ENCODE measurements at places on chromosomes 5 and 9.

DNA sequence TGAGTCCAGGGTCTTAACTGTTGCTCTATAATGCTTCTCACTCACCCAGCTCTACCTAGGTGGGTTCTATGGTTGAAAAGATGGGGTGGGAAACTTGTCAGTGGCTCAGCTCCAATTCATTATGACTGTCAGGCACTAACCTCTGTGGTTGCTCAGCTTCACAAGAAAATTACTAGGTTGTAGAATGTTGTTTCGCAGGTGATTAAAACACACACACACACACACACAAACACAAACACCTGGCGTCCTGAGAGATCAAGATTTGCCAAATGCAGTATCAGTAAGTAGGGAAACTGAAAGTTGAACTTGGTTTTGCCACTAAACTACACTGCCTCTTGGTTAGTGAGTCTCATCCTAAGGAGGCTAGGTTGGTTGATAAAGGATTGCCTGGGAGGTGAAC, 2.8 kb downstream of the MCCC2 start:
- no peak for DNase-seq

GRCh38 chr5:119355244-119355638, 578 bp upstream of the TNFAIP8 start:
- DNase-seq: no peak

DNA sequence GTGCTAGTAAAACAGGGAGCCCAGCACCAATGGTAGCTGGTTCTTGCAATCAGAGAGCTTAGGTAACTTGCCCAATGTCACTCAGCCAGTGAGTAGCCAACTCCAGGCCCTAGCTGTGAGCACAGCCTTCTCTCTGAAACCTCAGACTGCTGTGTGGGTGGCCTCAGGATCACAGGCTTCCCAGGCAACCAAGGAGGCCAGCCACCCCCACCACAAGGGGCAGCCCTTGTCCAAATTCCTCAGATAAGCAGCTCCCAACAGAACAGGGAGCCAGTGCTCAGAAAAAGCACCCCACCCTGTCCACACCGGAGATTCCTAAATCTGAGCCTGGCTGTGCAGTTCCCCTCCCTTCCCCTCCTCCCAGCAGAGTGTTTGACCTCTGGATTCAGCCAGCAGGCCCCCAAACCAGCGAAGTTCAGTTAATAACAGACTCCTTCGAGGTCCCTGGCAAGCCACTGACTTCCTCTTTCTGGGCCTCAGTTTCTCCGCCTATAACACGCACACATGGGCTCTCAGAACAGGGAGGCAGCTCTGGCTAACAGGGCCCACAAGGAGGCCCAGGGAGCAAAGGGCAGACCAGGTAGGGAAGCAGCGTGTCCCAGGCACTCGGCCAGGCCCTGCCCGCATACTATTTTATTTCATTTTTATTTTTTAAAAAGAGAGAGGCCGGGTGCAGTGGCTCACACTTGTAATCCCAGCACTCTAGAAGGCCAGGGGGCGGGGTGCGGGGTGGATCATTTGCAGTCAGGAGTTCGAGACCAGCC, 2.7 kb downstream of the EEIG1 start:
- peak; percentile 20 for DNase-seq

DNA sequence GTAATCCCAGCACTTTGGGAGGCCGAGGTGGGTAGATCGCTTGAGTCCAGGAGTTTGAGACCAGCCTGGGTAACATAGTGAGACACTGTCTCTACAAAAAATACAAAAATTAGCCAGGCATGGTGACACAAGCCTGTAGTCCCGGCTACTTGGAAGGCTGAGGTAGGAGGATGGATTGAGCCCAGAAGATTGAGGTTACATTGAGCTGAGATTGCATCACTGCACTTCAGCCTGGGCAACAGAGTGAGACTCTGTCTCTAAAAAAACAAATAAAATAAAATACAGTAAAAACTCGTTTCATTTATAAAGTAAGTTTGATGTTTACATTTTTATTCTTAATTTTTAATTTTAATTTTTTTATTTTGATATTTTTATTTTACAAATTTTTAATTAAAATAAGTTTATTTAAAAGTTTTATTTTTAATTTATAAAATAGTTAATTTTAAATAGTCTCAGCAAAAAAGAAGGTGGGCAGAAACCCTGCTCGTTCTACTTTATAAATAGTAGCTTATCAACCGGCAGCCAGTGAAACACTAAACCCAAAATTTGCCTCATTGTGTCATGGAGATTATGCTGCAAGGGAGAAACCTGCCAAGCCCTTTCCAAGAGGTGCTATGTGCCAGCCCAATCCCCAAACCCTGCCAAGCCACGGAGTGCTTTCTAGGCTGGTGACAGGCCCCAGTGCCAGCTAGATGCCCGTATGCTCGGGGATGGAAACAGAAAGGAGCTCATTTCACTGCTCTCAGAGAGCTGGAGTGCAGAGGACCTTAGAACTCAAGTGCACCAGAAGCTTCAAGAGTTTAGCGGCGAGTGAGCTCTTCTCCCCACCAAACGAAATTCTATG, 38.9 kb downstream of the SERINC5 start:
- DNase-seq: no peak

DNA sequence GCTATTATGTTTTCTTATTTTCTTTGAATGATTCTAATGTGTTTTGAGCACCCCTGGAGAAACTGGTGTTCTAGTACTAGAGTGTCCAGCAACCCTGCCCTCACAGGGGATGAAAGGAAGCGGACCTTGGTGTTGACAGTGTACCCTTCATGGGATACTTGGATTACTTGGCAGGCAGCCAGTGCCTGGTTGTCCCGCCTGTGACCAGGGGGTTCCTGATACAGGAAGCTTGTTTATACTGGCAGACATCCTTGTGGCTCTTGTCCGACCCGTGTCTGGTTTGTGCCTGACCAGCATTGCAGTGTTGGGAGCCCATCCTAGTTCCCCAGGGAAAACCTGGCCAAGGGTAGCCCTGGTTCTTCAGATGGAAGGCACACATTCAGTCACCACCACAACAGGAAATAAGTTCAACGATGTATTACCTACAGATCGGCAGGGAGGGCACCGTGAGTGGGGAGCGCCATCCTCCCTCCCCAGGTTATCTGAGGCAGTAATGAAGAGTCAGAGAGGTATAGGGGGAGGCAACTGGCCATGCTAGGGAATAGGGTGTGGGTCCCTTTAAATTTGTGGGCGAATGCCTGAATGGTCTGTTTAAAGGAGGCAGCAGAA, 47.3 kb downstream of the CACNA1B start:
- DNase-seq: peak; percentile 51

DNA sequence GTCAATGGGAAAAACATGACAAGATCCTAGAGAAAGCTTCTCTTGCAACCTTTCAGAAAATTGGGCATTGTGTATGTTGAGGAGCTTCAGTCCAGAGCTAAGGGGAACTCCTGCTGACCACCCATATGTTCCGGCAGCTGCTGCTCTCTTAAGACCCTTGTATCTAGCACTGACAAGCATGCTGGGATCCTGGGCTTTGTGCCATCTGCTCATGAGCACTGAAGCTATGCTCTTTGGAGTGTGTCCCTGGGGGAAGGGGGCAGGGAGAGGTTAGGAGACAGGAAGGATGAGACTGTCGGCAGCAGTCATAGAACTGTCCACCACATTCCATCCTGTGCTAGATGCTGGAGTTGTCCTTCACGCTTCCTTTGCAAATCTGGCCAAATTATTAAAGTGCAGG, 109.3 kb downstream of the JAKMIP2 start:
- DNase-seq: peak; percentile 68

DNA sequence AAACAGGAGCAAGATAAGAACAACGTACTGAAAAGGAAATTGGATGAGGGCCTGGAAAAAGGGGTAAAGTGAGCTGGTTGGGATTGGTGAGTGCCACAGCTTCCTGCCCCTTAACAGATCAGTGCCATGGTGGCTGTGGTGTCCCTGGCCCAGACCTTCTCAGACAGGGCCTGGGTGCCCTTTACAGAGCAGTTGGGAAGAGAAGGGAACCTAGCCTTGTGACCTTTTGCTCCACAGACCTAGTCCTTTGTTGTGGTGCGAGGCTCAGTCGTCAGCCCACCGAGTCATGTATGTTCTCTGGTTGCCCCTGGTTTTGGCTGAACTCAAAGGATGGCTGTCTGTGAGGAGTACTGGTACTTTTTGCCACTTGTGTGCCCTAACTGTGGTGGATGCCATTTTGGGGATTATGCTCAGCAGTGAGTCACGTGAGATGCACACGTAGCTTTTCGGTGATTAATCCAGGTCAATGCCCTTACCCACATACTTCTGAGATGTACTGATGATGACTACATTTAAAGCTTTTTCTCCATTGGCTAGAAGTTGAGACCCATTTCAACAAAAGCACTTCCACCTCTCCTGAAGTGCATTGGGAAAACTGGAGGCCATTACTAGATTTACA, 48.4 kb downstream of the EXOSC2 start:
- no peak for DNase-seq

- DNase-seq: no peak
Measured at GRCh38 chr9:136705564-136705963, 6.8 kb upstream of the DIPK1B start.

GRCh38 chr5:132389585-132390286, 20.2 kb downstream of the SLC22A5 start:
- peak; percentile 40 for DNase-seq

GRCh38 chr5:179437341-179438001, 92.2 kb upstream of the ADAMTS2 start:
- peak; percentile 68 for DNase-seq

GRCh38 chr5:5418764-5419163, 3.7 kb upstream of the ICE1 start:
- DNase-seq: no peak

GRCh38 chr9:71895117-71895516, 15.9 kb downstream of the ABHD17B start:
- no peak for DNase-seq

GRCh38 chr5:172685091-172685490, 44.0 kb downstream of the NEURL1B start:
- DNase-seq: no peak

DNA sequence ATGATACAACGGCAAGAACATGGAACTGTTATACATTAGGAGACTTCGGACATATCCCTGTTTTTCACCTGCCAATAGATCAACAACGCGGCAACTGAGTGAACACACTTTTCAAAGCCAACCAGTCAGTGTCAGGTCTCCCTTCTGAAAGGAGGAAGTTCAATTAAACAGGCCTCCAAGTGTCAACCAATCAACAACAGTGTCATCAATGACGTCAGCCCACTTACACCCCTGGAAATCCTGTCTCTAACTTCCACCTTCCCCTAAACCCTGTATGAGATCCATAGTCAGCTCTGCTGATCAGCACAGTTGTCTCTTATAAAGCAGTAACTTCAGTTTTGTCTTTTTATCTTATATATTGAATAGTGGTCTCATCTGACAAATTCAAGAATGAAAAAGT, 36.6 kb downstream of the DMRT3 start:
- no peak for DNase-seq

- no peak for DNase-seq
Measured at GRCh38 chr5:175253597-175253996, 190.4 kb downstream of the DRD1 start.

DNA sequence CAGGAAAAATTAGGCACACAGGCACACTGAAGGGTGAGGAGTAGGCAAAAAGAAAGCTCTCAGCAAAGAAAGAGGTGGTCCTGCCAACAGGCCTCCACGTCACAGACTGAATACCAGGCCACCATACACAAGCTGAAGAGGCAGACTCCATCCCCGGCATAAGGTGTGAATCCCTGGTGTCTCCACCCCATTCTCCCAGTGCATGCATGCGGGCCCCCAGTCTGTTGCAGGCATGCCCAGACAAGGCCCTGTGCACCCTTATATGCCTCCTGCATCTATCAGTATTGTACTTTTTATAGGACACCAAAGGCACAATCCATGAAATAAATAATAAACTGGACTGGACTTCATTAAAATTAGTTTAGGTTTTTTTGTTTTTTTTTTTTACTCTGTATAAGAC, 73.1 kb downstream of the RGMB start:
- no peak for DNase-seq

- no peak for DNase-seq
Measured at GRCh38 chr9:118364266-118365106, 660.3 kb downstream of the TLR4 start.

- no peak for DNase-seq
Measured at GRCh38 chr5:125338440-125339174, 592.2 kb upstream of the ZNF608 start.

DNA sequence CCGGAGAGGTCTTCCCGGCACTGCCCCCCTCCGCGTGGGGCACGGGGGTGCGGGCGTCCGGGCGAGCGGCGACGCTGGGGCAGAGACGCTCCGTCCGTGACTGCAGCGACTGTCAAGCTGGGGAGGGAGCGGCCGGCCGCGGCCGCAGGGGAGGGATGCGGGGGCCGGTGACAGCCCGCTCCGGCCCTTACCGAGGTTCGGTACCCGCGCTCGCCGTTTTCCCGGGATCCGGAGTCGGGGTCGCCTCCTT, 400 bp downstream of the KDM4C start:
- DNase-seq: no peak

DNA sequence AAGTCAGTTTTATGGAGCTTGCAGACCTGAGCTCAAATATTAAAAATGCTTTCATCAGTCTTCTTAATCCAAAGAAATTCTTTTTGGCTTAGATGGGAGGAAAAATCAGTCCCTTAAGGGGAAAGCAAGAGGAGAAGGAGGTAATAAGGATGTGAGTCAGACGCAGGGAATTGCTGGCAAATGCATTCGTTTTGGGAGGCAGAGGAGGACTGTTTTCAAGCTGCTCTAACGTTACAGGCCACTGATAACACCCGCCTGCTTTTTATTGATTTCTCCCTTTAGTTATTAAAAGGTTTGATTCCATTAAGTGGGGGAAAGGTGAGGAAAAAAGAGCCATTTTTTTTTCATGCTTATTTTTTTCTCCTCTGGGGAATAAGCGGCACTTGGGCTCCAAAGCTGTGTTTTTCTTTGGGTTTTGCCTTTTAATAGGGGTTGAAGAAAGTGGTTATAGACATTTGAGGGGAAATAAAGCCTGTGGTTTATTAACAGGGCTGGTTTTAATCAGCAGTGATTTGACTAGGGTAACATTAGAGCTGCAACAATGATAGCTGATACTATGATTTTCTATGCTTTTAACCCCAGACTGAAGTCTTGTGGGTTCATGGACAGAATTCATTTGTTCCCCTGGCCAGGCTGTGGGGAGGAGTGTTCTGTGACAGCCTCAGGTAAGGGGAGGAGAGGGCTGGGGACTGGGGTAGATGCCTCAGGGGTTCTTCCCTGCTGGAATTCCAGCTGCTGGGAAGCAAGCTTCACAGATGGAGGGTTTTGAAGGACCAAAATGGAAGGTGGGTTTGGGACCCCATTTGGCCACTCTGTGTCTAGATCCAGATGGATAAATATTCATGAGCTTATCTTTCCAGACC, 225.2 kb downstream of the GAS1 start:
- DNase-seq: no peak

DNA sequence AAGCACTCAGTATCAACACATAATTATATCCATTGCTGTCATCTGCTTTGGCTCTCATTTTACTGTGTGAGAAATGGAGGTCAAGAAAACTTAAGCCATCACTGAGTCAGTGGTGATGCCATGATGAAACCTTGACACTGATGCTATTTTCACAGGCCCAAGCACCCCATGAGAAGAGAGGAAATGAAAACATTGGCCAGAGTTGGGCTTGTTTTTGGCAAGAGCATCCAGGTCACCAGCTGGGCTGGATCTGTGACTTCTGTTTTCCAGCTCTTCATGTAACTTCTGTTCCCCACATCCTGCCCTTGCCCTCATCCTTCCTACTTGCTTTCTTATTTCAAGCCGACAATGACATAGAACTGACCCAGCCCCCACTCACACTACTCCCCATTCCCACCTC, 10.0 kb downstream of the LCP2 start:
- DNase-seq: no peak

GRCh38 chr9:23556459-23556858, 269.6 kb downstream of the ELAVL2 start:
- no peak for DNase-seq

- DNase-seq: no peak
Measured at GRCh38 chr9:36816371-36816770, 217.7 kb downstream of the PAX5 start.

GRCh38 chr5:59831326-59832010, 62.1 kb downstream of the PDE4D start:
- no peak for DNase-seq

Measured in BE2C (cell line).